CD4-positive, alpha-beta T cell treated with Interleukin-6 at 100 ng/mL for 8 hours (primary cell): ENCODE measurements at places on chromosomes 12 and 14.

DNA sequence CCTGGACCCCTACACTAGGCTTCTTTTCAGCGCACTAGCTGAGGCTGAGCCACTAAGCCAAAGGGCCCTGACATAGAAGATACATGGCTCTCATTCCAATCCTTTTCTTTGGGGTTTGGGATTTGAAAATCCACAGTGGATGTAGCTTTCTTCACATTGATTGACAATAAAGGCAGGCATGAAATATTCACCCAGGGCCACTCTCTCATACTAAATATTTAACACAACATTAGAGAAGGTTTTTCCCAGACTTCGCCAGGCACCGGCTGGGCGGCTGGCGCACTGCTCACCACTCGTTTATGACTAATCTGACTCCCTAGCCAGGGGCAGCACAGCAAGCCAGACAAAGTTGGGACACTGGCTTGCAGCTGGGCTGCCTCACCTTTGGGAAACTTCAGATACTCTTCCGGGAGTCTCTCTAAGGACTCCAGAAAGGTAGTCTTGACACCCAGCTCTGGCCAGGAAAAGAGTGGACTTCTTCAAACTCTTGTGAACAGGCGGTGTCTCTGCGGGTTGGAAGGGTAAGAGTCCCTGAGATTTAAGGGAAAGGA is 699 bp upstream of the HOXC11 start:
- DNase-seq = no peak

DNA sequence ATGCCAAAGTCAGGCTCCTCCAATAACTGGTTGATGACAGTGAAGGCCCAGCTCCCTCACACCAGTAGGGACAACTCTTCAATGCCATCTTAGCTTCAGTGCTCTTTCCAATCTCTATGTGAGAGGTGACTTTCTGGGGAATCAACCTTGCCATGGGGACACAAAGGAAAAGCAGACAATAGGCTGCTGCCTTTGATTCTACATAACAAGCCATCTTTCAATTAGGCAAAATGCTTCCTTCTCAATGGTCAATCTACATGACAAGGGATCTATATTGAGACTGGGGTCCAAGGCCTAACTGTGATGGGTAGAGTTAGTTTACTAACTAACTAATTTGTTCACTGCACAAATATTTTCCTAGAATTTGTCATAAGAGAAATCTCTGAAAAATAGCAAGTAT is 1417.5 kb upstream of the SEL1L start:
- DNase-seq = no peak

GRCh38 chr12:63420206-63420644 is 248.1 kb downstream of the DPY19L2 start:
- no peak for DNase-seq

DNA sequence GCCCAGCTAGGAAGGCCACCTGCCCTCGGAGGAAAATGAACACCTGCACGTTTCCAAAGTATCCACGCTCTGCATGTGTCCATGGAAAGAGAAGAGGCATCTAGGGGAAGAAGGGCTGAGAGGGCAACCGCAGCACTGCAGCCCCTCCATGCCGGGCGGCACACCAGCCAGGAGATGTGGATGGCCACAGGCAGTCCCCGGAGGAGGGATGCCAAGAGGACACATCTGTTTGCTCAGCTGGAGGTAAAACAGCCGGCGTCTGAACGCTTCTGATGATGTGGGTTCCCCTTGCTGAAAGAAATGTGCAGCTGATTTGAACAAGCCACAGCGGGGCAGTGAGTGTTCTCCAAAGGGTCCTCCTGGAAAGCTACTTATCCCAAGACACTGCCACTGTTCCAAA is 34.0 kb downstream of the CHGA start:
- DNase-seq = no peak

DNA sequence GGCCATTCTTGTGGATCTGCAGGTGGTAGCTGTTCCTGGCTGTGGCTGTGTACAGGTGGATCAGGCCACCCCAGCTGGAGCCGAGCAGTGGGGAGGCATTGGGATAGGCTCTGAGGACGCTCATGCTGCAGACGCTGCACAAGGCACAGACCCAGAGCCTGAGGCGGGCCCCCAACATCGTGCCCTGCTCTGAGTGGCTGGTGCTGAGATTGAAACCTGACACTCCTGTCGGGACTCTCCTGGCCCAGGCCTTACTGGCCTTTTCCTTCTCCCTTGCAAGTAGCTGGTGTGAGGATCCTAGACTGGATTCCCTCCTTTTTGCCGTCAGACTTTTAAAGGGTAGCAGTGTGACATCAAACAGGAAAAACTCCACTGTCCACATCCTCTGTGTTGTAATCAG is at the start of gene FGF23:
Gene FGF23 (minus strand): TSS at position 308 of the 400 bp plus-strand sequence. CDS start 130 bp downstream, at position 178.
- no peak for DNase-seq

DNA sequence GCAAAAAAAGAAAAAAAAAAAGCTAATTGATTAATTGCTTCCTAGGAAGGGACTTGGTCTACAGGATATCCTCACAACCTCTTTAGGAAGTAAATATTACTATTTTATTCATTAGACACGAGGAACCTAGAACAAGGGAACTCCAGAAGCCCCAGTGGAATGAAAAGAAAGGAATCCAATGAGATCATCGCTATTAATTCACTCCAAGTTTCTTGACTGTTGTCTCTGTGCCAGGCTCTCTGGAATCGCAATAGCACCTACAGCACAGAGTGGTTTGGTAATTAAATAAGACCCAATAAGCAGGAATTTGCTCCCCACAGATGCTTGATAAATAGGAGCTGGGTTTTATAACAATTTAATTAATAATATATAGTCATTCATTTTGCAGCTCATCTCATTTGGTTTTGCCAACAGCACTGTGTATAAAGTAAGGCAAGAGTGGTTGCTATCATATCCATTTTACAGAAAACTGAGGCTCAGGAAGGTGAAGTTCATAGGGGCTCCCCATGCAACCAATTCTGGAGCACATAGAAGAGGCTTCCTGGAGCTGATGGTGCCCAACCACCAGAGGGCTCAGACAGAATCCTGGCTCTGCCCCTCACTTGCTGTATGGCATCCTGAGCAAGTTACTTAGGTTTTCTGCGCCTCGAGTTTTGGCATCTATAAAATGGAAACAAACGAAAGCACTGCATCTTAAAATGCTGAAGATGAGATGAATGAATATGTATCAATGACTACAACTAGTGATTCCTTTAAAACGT is 420.2 kb downstream of the MED13L start:
- DNase-seq = no peak

DNA sequence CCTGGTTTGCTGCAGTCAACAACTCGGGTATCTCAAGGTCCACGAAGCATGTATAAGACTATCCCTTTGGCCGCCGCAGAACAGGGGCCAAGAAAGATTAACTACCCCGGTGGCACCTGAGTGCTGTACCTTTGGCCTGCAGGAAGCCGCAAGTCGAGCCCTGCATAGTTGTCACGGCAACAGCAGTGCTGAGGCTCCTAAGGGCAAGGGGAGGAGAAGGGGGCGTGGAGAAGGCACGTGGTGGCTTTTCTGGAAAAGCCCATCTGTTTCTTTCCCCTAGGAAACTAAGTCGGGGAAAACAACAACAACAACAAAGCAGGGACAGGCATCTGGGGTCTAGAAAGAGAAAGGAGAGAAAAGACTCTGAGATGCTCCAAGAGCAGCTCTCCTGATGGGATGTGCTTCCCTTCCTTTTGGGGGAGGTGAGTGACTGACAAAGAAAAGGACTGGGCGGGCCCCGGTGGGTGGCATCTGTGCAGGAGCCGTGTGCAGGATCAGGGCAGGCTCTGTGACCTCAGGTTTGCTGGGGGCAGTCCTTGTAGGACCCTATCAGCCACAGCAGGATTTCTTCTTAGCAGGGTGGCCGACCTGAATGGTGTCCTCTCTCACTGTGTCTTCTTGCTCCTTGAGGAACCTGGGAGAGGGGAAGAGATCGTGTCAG is 123.9 kb downstream of the PRMT8 start:
- no peak for DNase-seq

DNA sequence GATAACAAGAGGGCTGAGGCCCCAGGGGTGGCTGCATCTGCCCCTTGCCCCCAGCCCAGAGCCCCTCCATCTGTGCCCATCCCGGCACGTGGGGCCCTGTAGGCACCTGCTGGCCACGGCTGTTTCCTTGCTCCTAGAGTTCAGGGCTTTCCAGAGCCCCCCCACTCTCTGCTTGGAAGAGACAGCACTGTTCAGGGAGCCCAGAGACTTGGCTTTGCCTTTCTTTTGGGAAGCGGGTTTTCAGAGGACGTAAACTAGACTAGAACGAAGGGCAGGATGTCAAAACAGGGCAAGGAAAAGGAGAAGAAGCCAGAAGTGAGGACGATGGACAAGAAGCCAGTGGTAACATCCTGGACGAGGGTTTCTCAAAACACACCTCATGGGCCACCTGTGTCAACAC is 163.3 kb upstream of the LHX5 start:
- DNase-seq = no peak

DNA sequence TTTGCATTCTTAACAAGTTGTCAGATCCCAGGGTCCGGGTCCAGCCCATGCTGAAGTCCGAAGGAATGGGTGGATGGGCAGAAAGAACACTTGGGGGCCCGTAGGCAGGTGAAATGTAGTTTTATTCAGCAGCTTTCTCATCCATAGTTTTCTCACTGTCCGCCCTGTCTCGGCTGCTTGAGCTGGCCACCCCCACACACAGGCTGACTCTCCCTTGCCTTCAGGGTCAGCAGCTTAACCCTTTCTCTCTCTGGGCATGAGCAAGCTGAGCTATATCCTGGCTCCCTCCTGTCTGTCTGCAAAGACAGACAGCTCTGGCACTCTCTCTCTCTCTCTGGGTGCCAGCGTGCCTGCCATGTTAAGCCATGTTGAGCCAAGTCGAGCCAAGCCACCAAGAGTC is 163.9 kb downstream of the PTCSC3 start:
- no peak for DNase-seq

DNA sequence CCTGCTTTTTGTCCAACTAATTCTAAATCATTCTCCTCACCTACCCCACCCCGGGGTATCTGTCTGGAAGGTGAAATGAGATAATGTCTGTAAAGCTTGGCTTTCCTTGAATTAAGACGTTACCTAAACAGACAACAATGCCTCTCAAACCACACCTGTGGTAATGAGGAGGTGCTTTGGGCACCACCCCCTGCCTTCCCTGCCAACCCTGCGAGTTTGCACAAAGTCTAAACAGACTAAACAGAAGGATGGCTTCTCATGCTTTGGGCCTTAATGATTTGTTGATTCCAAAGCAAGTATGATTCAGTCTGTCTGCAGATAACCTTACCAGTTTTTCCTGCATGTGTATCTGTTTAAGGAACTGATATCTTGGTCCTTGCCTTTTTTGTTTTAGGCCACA is 82.4 kb downstream of the ZFC3H1 start:
- DNase-seq = no peak

- no peak for DNase-seq
Measured at GRCh38 chr12:71085575-71085974, 72.2 kb downstream of the TSPAN8 start.
